Ovary (tissue), 10 donors: ENCODE measurements at places on chromosomes 3 and 15.

- no peak for DNase-seq
These were observed 48.4 kb downstream of the GBE1 start for GRCh38 chr3:81713031-81713430.

- DNase-seq = no peak
These were observed 491.1 kb downstream of the ZNF385D start for GRCh38 chr3:21259896-21260295.

GRCh38 chr15:66193066-66193465 is 60.5 kb downstream of the MEGF11 start:
- no peak for DNase-seq

- DNase-seq = no peak
These were observed 26.2 kb downstream of the MINDY4B start for GRCh38 chr3:150878996-150879575.

GRCh38 chr3:182755712-182756111 is 37.6 kb upstream of the ATP11B start:
- no peak for DNase-seq

GRCh38 chr3:162175878-162176277 is 679.3 kb downstream of the OTOL1 start:
- no peak for DNase-seq

GRCh38 chr3:141401573-141402475 is 33.5 kb downstream of the ZBTB38 start:
- peak; percentile 75 for DNase-seq

- DNase-seq = no peak
These were observed 56.0 kb downstream of the FGD5 start for GRCh38 chr3:14874784-14875183.

- DNase-seq = no peak
These were observed 56.7 kb upstream of the TSC22D2 start for GRCh38 chr3:150351398-150351797.

DNA sequence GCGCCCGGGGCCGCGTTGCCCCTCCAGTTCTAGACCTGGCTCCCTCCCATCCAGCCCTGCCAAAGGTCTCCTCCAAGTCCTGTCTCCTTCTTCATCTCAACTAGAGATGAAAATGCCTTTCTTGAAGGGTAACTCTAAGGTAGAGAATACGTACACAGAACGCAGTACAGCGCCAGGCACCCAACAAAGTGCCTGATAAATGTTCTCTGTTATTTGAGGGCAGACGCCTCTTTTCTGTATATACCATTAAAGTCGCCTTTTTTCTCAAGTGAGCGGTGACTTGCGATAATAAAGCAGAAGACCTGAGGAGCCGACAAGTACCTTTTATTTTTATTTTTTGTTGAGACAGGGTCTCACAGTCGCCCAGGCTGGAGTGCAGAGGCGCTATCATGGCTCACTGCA is 809 bp downstream of the CRTAP start:
- peak; percentile 20 for DNase-seq

GRCh38 chr3:6216135-6217026 is 644.5 kb upstream of the GRM7 start:
- no peak for DNase-seq

GRCh38 chr3:122977746-122978466 is 49.7 kb downstream of the SEMA5B start:
- peak; percentile 41 for DNase-seq

GRCh38 chr15:65195548-65195923 is 10.4 kb upstream of the CLPX start:
- DNase-seq = no peak

DNA sequence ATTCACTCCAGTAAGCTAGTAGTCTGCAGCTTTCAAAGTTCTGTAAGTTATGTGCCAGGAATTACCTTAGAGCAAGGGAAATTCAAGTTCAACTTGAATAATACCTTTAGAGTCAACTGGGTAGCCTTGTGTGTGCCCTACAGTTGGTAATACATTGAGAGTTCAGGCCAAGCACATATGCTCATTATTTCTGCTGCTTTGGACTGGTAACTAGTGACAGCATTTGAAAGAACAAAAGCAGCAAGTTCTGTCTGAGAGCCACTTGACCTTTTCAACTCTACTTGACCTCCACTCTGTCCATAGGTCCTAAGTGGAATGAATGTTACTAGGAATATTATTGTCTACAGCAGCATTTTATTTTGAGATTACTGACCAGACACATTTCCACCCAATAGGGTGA is 723.5 kb downstream of the NLGN1 start:
- DNase-seq = no peak

- DNase-seq = no peak
These were observed 18.8 kb upstream of the BCL6 start for GRCh38 chr3:187763850-187764648.

DNA sequence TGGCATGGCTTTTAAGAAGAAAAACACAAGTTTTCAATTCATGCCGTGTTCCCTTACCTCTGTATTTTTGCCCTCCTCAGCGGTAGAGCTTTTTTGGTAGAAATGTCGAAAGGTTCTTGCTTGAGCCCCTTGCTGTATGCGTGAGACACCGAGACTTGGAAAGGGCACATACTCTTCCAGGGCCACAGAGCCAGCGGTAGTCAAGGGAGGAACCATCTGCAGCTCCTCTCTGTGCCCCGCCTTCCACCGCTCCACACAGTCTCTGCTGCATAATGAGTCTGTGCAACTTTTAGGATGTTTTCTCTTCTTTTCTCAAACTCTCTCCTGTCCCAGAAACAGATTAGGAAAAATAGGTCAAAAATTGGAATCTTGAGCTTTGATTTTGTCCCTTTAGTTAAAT is 77.5 kb downstream of the LPP start:
- DNase-seq = no peak

GRCh38 chr3:183188895-183189462 is 26.4 kb upstream of the LAMP3 start:
- DNase-seq = peak; percentile 32

- DNase-seq = no peak
These were observed 7.8 kb downstream of the MELTF start for GRCh38 chr3:197021729-197022404.

- DNase-seq = no peak
These were observed 78.3 kb downstream of the NAALADL2 start for GRCh38 chr3:174937478-174937877.

DNA sequence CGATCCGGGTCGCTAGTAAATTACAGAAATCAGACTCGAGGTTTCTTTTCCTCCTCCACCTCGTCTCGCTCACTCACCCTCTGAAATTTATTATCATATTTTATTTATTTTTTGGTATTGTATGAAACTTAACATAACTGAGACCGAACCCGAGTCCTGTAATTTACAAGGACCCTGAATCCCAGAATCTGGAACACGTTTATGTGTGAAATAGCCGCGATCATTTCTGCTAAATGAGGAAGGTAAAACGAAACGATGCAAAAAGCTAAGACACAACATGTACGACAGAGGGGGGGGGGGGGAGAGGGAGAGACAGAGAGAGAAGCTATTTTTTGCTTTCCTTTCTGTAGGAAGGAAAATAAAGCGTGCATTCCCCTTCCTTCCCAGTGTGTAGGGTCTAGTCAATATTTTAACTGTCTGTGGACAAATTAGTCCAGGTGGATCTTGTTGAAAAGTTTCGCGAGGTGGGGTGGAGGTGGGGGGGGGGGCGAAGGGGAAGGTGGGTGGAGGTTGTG is 1.6 kb downstream of the BBX start:
- DNase-seq = no peak

- DNase-seq = no peak
These were observed 38.7 kb downstream of the HSPBAP1 start for GRCh38 chr3:122754929-122755328.

DNA sequence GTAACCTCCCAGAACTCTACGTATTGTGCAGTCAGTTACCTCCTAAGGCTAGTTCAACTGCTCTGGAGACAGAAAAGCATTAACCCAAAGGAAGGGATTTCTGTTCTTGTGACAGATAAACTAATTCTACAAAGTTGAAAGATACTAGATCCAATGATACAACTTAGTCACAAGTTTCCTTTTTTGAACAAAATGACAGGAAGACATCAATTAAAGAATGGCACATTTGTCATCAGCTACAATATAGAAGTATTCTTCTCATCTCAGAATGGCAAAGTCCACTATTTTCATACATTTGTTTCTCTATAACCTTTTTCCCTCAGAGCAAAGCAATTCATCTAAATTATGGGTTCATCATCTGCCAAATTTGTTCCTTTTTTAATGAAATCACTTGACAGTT is 43.7 kb downstream of the ISL2 start:
- no peak for DNase-seq

- no peak for DNase-seq
These were observed 29.6 kb downstream of the SPG21 start for GRCh38 chr15:64960153-64960552.

GRCh38 chr15:58249646-58250312 is 111.6 kb downstream of the AQP9 start:
- DNase-seq = no peak

- DNase-seq = no peak
These were observed 16.1 kb downstream of the FGF7 start for GRCh38 chr15:49438962-49439631.

GRCh38 chr15:81293728-81294515 is 30.0 kb downstream of the STARD5 start:
- DNase-seq = no peak

- DNase-seq = no peak
These were observed 335.3 kb downstream of the CLSTN2 start for GRCh38 chr3:140270329-140270728.

DNA sequence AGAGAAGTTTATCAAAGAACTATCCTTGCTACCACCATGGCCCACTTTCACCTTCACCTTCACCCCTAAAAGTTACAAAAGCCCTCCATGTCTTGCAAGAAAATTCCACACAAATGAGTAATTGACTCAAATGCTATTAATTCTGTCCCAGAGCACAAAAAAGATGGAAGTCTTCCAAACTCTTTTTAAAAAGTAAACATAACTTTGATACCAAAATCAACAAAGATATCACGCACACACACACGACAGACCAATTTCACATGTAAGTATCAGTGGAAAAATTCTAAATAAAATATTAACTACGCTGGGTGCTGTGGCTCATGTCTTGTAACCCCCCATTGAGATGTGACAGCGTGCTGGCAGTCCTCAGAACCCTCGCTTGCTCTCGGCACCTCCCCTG is 1.1 kb upstream of the MCCC1 start:
- DNase-seq = no peak

DNA sequence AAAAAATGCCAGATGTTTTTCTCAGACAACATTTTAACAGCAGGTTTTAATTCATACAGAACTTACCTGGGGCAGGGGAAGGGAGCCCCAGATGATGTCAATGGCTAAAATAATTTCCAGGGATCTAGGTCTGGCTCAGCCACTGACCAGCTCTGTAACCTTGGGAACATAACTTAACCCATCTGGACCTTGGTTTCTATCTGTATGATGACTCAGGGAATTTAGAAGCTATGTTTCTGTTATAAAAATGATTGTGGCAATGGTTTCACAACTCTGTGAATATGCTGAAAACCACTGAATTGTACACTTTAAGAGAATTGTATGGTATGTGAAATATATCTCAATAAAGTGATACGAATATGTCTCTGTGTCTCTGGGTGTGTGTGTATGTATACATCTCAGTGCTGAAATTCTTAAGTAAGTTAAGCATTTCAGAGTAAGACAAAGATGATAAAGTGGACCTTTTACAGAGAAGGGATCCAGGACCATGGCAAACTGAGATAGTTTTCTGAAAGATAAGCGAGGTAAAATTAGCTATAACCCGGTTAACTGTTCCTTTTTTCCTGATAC is 2.9 kb downstream of the SH3GL3 start:
- DNase-seq = no peak

GRCh38 chr3:168333410-168333935 is 237.7 kb upstream of the GOLIM4 start:
- DNase-seq = no peak

GRCh38 chr15:76310475-76311099 is 682 bp downstream of the ETFA start:
- peak; percentile 21 for DNase-seq
